Stimulated activated CD4-positive, alpha-beta T cell treated with anti-CD3 and anti-CD28 coated beads, Interleukin-15, amount 100 ng/mL, for 1 hour (primary cell): ENCODE measurements at places on chromosomes 5 and 9.

DNA sequence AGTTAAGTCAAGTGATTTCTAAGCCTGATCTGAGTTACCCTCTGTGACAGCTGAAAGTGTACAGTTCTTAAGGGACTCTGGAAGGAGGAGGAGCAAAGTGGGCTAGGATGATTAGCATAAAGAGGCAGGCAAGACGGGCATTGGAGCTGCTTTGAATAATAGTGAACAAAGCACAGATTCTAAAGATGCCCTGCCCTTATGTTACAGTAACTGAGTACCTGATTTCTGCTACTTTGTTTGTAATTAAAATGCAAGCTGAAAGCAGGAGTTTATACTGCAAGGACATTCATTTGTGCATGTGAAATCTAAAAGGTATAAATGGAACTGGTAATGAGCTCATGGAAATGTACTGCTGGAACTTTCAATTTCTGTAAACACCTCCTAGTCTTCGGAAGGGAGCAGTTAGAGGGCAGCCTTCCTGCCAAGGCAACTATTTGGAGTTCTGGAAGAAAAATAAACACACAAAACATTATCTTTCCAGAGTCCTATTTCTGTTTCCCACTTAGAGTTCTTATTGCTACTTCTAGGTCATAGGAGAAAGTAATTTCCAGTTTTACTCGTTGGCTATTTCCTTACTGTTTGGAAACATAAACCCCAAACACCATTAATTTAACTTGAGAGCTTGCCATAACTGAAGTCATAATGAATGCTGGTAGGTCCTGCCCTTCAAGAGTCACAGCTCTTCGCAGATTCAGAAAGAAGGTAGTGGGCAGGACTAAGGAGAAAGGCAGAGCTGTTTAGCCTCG, at the start of gene RANBP3L:
RANBP3L (minus strand) TSS at position 45 of the 746 bp plus-strand sequence. CDS start 486 bp downstream, outside the sequence.
- DNase-seq, result no peak

- DNase-seq, result no peak
Measured at GRCh38 chr5:68240202-68240601, 24.6 kb downstream of the PIK3R1 start.

GRCh38 chr5:72438141-72438540, 69.1 kb downstream of the ZNF366 start:
- no peak for DNase-seq

- no peak for DNase-seq
Measured at GRCh38 chr5:6830643-6831239, 117.5 kb downstream of the TENT4A start.

DNA sequence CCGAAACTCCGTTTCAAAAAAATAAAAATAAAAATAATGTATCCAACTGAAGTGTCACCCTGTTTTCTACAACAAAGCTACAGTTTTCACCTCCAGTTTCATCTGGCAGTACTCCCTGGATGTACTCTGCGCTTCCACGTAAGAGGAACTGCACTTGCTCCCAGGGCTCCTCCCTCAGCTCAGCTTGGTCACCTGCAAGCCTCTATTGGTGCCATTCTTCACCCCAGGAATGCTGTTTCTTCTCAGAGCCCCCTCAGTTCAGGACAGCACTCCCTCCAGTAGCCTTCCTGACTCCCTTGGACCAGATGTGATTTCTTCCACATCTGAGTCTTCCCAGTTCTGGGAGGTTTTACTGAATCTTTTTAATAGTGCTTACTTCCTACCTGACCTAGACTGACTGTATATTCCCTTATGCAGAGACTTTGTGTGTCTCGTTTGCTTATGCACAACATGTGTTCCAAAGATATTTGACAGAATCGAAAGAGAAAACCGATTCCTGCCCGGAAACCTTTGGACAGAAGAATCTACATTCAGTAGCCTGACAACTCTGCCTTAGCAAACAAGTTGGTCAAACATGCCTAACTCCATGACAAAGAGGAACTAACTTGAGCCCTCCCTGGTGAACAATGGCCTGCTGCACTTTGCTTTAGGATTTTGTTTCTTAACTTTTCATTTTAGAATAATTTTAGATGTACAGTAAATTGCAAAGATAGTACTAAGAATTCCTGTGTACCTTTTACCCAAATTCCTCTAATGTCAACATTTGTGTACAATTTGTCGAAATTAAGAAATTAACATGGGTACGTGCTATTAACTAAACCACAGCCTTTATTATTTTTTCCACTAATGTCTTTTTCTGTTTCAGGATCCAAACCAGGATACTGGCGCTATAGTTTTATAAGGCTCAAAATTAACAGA, 814 bp downstream of the CCDC125 start:
- DNase-seq, result no peak
